Neuronal stem cell (in vitro differentiated cells): ENCODE measurements at places on chromosomes 2 and 18.

- DNase-seq = no peak
These were observed 63.5 kb downstream of the ANKRD44 start for GRCh38 chr2:197247083-197247482.

DNA sequence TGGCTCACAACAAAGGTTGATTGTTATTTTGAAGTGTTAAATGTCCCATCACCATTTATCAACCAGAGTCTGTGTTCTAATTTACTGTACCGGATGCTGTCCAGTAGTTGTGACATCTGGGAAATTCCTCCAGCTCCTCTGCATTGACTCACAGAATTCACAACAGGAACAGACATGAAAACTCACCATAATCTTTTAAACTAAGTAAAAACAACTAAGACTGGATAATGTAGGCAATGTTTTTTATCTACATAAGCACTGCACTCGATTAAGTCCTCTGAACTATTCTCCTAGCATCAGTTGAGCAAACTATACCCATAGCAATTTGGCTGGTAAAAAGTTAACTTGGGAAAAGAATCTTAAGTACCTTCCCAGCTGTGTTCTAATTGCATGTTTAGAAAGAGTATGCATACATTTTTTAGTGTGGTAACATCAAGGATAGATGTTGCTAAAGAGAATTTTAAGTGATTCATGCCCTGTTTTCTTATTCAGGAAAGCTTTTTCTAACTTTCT lies 42.9 kb upstream of the MYO1B start:
- no peak for DNase-seq

GRCh38 chr2:37779139-37779538 lies 107.7 kb upstream of the CDC42EP3 start:
- no peak for DNase-seq

DNA sequence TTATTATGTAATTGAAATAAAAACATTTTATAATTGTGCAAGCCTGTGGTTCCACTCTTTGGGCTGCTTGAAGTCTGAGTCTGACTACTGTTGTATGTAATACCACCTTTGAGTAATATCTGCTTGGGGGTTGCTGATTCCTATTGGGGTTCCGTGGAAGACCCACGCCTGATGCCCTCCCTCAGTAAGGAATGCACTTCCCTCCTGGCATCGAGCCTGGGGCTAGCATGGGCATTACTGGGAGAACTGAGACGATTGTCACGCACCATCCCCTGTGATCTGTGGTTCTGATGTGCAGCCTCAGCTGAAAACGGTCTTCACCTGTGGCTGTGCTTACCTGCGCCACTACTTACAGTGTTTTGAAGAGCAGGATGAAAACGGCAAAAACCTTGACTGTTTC lies 32.7 kb upstream of the RBM44 start:
- no peak for DNase-seq

DNA sequence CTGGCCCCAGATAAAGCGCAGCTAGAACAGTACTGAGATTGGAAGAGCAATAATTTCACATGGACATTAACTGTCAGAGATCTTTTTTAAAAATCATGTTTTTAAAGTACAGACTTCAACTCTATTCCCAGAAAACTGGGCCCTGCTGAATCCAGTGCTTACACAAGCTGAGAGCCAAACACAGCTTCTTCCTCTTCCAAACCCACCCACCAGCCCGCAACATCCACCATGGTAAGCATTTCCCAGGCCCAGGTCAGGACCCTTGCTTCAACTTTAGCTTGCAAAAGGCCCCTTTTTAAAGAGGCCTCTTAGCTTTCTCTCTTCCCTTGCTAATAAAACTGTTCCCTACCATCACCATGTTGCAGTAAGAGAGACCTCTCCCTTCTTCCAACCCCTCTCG lies 2.1 kb downstream of the AAK1 start:
- no peak for DNase-seq

- DNase-seq = peak; percentile 84
These were observed 892 bp downstream of the CELF4 start for GRCh38 chr18:37564711-37565100.

- DNase-seq = peak; percentile 62
These were observed 12.7 kb upstream of the SMAD4 start for GRCh38 chr18:51017140-51017879.

DNA sequence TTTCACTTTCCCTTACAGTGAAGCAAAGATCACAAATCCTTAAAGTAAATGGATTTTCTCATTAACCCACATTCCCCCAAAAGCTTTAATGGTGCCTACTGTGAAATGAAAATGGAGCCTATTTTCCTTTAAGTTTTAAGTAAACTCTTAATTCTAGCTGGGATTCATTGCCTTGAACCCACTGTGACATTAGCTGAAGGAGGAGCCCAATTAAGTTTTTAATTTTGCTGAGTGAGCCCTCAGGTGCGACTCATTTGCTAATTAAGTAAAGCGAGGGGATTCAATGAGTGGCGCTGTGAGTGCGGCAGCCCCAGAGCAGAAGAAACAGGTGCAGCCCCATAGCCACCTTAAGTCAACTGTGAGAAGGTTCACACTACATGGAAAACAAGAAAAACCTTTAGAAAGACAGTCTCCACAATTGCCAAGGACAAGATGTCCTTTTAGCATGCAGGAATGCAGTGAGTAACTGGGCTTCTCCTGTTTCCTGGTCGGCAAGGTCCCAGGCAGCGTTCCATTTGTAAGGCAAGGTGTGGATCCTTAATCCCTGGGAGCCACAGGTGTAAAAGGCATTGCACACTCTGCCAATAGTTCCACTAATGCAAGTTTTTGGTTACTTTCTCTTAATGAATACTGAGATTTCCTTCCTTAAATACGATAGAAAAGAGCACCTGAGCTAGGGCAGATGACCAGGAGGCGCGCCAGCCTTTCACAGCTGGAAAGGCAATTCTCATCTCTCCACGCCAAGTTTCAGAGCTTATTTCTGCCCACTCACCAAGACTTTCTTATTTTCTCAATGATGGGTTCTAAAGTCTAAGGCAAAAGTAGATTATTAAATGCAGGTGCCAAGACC lies 87.7 kb downstream of the TMEM18 start:
- no peak for DNase-seq

DNA sequence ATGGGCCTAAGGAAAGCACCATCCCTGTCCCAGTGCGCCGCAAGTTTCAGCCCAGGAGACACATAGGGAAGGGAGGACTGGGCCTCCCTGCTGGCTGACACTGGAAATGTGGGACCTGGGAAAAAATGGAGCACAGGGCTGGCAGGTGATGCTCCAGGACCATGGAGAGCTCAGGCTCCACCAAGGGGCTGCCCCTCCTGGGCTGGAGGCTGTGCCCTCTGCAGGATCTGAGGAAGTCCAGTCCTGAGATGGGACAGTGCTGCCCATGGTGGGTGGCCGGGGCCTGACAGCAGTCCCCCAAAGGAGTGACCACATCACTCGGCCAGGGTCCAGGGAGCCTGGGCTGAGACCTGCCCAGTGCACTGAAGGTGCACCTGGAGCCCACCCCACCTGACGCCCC lies 108.6 kb upstream of the TEKT4 start:
- no peak for DNase-seq
